ENCODE measurements at places on chromosomes 3 and 15.
A peak's percentile ranks its signal among the peaks of the same experiment; 100 is the strongest.

DNA sequence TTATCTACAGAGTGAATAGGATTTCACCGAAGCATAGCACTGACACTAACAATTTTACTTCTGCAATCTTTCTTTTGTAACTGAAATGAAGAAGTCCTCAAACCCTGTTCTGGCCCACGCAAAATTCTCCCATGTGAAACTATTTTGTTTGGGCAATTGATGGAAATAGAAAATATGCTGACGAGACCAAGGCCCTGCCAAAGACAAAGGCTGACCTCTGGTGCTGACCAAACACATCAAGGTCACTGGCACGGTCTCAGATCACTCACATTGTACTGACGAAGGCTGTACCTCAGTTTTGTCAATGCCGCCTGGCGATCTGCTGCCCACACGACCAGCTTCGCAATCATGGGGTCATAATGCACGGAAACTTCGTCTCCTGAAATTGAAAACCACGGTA lies 58.4 kb upstream of the DCUN1D1 start:
- no peak for DNase-seq

DNA sequence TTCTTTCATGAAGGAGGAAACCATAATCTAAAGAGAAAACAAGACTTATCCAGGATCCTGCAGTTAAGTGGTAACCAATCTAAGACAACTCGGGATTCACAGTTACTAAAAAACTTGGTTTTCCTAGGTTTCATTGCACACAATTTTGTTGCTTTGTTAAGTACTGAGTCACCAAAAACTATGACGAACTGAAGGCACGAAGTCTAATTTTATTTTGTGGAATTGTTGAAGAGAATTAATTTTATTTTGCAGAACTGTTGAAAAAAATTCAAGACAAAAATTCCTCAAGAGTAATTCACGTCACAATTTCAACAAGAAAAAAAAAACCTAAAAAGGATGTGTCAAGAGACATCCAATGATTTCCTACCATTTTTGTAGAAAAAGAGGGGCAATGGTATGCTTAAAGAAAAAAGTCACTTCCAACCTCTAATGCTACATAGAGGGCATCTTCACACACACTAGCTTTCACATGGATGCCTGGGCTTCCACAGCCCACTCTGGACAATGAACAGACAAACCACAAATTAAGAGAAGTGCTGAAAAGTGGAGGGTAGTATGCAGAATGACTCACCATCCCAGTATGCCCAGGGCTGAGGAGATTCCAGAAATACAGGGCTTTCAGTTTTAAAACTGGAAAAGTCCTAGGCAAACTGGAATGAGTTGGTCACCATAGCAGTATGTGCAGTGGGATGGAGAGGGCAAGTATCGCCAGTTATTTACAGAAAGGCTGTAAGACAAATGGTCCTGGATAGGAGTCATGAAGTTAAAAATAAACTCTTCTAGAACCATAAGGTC lies 29.2 kb downstream of the PLOD2 start:
- DNase-seq = no peak

GRCh38 chr3:112653209-112653871 lies 12.4 kb upstream of the CCDC80 start:
- DNase-seq = no peak

DNA sequence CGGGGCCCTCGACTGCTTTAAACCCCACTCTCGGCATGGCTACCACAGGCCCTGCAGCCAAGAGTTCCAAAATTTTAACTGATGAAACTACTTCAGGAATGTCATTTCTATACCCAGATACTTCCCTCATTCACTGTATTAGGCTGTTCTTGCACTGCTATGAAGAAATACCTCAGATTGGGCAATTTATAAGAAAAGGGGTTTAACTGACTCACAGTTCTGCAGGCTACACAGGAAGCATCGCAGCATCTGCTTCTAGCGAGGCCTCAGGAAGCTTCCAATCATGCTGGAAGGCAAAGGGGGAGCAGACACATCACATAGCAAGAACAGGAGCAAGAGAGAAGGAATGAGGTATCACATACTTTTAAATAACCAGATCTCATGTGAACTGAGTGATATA lies 21.6 kb upstream of the ALCAM start:
- DNase-seq = no peak

- peak; percentile 23 for DNase-seq
These were observed 38.8 kb upstream of the MLF1 start for GRCh38 chr3:158532099-158532734.

DNA sequence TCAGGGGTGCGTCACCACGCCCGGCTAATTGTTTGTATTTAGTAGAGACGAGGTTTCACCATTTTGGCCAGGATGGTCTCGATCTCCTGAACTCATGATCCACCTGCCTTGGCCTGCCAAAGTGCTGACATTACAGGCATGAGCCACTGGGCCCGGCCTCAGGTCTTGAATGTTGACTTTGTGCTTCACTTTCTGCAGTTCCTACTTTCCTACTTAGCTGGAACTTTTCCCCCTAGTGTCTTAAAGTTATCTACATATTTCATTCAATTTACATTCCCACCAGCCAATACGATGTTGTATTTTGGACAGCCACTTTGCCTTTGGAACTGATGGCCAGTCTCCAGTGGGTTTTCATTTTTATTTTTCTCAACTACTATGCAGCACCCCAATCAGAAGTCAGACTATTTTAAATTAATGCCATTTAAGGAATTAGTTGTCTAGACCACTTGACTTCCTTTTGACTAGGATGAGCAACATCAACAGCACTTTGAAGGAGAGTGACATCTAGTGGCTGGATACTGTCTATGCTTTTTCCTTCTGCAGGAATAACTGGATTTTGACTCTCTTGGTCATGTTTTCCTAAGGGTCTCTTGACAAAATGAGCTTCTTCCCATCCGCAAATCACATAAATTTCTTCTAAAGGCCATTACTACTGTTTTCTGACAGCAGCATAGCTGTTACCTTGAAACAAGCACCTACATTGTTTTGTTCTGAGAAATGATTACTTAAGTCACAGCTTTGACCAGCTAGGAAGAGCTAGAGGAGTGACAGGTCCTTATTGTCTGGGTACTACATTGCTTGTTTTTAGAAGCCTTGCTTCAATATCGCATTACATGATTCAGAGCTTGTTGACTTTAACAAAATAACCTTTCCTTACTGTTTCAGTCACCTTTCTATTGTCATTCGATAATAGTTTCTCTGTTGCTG lies 140.2 kb downstream of the ITPR1 start:
- DNase-seq = peak; percentile 50

DNA sequence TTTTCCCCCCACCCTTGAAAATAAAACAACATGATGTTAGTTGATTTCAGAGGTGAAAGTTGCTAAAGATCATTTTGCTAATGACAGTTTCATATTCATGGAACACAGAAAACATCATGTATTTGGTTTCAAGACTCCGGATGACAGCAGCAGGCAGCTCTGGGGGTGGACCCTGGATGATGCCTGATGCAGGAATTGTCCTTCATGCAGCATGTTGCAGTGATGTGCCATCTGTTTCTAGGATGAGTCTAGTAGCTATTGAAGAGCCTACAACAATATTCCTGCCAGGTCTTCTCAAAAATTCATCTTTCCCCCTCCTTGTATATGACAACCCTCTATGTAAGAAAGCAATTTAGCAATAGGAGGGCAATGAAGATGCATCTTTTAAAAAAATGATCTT lies 108.3 kb downstream of the SV2B start:
- no peak for DNase-seq

DNA sequence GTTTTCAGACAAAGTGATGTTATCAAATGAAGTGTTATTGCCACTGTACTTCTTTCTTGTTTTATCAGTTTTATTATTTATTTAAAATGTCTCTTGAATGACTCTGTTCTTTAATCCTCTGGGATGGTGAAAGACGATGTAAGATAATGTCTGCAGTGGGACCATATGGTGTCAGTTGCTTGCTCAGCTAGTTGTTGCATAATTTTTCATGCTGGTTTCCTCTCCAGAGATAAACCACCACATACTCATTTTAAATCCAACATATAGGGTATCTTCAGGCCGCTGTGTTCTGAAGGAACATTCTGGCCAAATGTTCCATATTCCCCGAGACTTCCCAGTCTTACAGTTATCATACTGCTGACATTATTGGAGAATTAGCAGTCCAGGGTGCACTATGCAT lies 75.9 kb downstream of the GABRG3 start:
- no peak for DNase-seq

DNA sequence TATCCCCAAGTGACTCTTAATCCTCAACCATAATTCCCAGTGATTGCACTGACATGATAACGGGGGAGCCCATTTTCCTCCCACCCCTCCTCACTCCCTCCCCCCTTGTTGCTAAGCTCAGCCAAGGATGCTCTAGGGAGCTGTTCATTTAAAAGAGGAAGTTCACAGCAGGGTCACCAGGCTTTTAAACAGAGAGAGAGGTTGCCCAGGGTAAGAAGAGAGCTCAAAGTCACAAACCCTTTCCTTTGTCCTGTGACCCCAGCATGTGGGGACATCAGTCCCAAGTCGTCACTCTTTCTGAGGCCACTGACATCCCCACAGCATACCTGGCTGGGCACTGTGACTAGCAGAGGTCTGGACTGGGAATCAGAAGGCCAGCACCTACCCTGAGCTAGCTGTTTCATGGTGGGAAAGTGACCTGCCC lies 144.1 kb downstream of the RORA start:
- no peak for DNase-seq

DNA sequence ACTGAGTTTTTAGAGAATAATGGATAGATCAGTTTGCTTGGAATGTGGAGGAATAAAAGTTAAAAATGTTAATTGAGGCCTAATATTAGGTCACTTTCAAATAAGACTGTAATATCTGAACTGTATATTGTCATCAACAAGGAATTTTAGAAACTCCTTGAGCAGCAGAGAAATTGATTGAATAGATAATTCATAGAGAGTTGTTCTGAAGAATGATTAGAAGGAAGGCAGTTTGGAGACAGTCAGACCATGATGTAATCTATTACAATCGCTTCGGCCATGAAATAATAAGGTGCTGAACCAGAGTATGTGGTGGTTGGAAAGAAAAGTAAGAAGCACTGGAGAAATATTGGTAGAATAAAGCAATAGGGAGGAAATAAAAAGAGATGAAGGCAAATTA lies 15.7 kb downstream of the ECT2 start:
- DNase-seq = no peak

DNA sequence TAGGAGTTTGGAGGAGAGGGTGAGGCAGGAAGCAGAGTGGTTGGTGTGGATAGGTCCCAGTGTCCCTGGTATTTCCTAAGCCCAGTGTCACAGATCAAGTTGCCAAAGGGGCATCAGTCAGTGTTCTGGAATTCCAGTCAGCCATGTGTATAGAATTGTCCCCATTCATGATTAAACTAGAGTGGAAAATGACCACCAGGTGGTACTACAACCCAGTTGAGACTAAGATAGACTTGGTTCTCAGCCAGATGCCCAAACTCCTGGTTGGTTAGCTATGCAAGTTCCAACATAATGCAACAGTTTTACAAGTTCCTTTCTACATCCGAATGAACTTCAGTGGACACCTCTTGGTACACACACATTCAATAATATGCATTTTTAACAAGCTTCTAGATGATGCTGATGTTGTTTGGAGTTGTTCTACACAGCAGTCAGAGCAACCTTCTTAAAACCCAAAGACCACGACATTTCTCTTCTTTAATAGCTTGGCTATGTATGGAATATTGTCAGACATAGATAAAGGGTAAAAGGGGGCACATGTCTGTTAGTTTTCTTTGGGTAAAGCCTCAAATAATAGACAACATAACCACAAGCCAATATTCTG lies 8.4 kb upstream of the ATR start:
- DNase-seq = no peak

DNA sequence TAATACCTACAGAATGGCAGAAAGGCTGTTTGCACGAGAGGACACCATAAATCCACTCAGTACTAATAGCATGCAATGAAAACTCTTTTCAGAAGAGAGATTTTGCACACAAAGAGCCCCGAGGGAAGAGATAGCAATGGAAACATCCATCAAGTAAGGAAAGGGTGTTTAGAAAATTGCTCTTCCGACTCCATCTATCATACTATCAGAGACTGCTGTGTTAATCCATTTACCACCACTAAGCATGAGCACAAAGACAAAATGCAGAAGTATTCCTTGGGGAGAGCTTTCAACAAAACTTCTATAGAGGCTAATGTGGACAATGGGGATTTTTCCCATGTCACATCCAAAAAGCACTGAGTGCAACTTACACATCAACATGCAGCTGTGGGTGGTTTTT lies 72.1 kb upstream of the PLAAT1 start:
- no peak for DNase-seq

- no peak for DNase-seq
These were observed 285 bp downstream of the NMB start for GRCh38 chr15:84657748-84658079.

DNA sequence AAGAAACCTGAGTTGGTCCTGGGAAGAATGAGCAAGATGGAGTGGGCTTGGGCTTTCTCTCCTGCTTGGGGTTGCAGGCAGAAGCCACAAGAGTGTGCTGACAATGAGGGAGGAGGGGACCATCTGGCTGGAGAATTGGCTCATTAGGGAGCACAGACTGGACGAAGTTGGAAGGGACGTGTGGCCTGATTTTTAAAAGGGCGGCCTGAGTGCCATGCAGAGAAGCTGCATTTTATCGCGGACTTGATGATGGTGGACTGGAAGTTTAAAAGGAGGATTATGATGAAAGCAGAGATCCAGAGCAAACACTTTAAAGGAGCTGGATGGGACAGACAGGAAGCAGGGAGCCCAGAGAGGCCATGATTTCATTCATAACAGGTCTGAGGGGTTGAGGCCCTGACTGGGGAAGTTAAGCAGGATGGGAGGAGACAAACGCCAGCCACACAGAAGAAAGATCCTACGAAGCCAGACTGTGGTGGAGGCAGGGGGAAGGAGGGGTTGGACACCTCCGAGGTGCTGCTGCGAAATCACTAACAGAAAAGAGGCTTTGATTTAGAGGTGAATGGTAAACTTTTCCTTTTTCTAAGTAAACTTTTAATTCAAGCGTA lies 23.6 kb downstream of the TLNRD1 start:
- DNase-seq = no peak

- no peak for DNase-seq
These were observed 8.4 kb downstream of the MYO1E start for GRCh38 chr15:59364248-59364647.

DNA sequence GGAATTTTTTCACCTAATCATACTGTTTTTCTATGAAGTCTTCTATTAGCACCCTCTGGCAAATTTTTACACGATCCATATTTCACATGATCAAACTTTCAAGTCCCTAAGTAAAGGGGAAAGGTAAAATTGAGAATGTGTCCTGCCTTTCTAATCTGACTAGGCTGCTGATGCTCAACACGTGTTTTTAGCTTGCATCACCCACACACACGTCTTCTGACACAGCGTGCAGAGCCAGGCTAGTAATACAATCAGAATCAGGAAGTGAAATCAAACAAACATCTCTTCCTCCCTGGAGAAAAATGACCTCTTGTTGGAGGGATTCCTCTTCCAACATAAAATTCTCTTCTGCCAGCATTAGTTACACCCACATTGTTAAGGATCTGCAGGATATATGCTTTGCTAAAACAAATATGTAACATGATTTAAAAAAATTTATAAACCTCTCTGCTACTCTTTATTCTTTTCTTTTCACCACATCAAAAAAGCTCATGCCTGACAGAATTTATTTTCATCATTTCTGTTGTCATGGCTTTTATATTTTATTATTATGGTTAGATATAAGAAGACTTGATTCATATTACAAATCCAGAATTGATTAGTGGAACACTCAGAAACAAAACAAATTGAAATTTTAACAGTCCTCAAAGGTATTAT lies 122.4 kb downstream of the RAP2B start:
- no peak for DNase-seq

Data from putamen (tissue), 1 donor.